ELR (cell line): ENCODE measurements at places on chromosomes 3 and 15.

GRCh38 chr3:185815391-185816282 is 9.2 kb downstream of the IGF2BP2 start:
- peak; percentile 73 for DNase-seq

DNA sequence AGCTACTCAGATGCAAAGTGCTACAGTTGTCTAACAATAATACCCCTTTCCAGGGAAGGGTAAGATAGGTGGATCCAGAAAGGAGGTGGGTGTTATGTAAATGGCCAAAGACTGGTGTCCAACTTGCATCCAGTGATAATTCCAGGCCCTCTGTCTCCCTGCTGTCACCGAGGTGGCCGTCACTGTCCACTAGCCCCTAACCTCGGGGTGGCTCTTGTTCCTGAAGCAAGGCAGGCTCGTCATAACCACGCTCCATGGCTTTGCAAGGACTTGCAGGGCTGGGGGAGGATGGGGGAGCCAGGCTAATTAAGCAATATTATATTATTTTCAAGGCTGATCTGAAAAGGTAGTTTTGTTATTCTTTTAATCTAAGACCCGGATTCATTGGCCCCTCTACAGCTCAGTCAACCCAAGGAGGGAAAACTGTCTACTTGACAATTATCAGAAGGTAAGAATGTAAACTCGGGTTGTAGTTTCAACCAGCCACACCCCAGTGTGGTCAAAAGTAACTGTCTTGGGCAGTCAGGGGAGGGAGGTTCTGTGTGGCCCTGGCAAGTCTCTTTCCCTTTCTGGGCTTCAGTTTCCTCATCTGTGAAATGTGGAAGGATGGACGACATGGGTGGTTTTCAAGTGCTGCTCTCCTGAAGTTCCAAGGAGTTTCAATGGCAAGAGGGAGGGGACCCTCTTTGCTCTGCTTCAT is 220.1 kb upstream of the BHLHE40 start:
- DNase-seq, result no peak

DNA sequence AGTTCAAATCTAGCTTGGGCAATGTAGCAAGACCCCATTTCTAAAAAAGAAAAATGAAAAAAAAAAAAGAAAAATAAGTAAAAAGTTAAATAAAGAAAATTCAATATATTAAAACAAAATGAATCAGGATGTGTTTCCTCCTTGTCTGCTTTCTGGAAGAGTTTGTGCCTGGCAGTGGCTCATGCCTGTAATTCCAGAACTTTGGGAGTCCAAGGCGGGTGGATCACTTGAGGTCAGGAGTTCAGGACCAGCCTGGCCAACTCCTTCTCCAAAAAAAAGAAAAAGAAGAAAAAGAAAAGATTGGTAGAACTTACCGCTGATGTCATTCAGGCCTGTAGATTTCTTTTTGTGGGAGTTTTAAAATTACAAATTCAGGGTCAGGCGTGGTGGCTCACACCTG is 36.8 kb downstream of the DAG1 start:
- DNase-seq, result no peak

DNA sequence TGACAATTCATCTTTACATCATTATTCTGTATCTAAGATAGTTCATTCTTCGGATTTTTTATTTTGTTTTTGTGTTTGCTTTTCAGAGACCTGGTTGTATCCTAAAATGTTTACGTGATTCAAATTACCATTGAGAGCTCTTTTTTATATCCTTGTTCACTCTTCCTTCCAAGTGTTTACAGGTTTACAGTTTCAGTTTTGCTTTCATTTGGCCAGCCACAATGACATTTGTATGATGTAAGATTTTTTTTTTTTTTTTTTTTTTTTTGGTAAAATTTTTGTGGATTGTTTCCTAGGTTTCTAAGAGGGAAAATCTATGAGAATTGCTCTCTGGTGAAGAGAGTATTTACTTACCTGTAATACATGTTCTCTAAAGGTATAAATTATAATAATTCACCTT is 55.0 kb downstream of the SETD5 start:
- no peak for DNase-seq

DNA sequence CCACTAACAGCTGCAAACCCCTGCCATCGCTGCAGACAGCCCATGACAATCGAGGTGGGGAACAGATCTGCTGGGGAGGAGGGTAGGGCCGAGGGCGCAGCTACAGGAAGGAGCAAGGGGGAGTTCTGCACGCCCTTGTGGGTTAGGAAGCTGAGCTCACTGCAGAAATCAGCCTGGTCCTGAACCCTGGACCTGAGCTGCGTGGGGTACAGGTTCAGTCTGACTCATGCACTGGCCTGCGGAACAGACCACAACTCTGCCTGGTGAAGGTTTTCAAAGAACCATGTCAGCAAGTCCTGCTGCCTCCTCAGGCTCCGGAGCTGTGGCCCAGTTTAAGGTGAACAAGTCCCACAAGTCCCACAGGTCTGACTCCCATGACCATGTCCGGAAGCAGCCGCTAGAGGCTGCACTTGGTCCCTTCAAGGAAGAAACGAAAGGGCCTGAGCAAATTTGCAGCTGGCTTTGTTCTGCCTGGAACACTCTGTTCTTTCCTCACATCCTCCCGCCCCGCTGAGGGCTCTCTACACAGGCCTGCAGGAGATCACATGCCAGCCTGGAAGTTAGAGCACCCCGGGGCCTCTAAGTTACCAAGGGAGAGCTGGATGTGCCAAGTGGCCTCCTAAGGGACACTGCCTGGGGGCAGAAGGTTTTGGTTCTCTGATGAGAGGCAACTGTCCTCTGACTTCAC is 49.4 kb upstream of the AKAP13 start:
- peak; percentile 93 for DNase-seq
